ENCODE measurements at places on chromosomes 7 and 10.

DNA sequence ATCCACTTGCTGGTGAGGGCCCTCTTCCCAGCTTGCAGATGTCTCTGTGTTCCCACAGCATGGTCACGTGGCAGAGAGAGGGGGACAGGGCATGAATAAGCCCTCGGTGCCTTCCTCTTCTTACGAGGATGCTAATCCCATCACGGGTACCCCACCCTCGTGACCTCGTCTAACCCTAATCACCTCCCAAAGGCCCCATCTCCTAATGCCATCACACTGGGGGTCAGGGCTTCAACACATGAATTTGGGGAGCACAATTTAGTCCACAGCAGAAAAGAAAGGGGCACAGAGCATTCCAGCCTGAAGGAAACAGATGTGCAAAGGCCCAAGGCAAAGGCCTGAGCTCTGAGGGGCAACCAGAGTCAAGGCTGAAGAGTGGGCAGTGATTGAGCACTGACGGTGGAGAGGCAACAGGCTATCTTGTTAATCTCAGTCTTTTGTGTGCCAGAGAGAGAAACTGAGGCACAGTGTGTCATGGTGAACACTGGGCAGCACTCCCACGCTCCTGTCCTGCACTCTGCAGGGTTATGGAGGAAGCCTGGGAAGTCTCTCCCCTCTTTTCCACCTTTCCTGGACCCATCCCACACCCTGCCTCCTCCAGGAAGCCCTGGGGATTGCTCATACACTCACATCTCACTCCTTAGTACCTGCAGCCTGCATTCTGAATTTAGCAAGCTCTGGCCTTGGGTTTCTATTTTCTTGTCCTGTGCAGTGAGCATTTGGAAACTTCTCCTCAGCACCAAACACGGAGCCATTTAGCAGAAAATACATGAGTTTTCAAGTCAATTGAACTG is 49.0 kb downstream of the ALOX5 start:
- no peak for DNase-seq

- no peak for DNase-seq
These were observed 460.0 kb upstream of the NRP1 start for GRCh38 chr10:33794460-33794859.

GRCh38 chr7:98049034-98049433 is 57.6 kb upstream of the LMTK2 start:
- DNase-seq: no peak

GRCh38 chr10:46198516-46198915 is 88.3 kb upstream of the ANTXRL start:
- no peak for DNase-seq

DNA sequence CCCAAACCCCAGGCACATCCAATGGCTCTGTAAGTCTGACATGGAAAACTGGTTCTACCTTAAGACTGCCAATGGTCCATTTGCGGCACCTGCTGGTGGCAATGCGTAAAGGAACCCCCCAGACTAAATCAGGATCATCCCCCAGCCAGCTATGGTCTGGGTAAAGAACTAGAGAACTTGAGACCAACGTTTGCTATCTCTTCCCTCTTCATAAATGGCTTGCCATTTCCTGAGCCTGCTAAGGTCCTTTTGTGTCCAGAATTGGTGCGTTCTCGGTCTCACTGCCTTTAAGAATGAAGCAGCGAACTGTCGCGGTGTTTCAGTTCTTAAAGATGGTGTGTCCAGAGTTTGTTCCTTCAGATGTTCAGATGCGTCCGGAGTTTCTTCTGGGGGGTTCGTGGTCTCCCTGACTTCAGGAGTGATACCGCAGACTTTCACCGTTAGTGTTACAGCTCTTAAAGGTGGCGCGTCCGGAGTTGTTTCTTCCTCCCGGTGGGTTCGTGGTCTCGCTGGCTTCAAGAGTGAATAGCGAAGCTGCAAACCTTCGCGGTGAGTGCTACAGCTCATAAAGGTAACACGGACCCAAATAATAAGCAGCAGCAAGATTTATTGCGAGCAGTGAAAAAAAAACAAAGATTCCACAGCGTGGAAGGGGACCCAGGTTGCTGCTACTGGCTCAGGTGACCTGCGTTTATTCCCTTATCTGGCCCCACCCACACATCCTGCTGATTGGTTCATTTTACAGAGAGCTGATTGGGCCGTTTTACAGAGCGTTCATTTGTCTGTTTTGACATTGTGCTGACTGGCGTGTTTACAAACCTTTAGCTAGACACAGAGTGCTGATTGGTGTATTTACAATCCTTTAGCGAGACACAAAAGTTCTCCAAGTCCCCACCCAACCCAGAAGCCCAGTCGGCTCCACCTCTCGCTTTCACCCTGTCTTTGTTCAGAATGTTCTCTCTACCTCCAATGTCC is 95.4 kb downstream of the ELMO1 start:
- no peak for DNase-seq

DNA sequence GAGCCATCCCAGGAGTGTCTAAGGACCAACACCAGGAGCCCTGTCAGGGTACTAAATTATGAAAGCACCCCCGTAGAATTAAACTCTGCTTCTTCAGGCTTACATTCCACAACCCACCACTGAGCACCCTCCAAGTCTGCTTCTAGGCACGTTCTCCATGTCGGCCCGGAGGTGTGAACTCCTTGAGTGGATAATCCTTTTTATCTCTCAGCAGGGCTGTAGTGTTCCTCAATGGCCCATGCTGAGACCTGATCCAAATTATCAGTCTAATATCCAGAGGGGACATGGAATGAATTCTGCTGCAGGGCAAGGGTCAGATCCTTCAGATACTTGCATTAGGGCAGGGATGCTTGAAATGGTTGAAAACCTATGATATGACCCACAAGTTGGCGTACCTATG is 55.9 kb upstream of the TARP start:
- no peak for DNase-seq

GRCh38 chr10:12198156-12198555 is 2.2 kb downstream of the CDC123 start:
- DNase-seq: no peak

- no peak for DNase-seq
These were observed 74.2 kb downstream of the MINPP1 start for GRCh38 chr10:87578842-87579401.

Measured in NCI-H524 (cell line).